ENCODE measurements at places on chromosomes 6 and 20. TPM values are rescaled to one million over a fixed set of nuclear protein-coding genes. Genes with fewer than 3 reads are reported as not detected.

- no peaks in the 10 kb centered on the region for H3K4me1 ChIP-seq
- no peaks in the 10 kb centered on the region for H3K27me3 ChIP-seq
- DNase-seq: no peak
- H3K36me3 ChIP-seq: no peaks in the 10 kb centered on the region
- H3K4me3 ChIP-seq: no peak overlapping the region
These were observed 237.7 kb upstream of the RAB32 start for GRCh38 chr6:146305951-146306350.

GRCh38 chr6:96537726-96538125 is 16.1 kb downstream of the UFL1 start:
- H3K27me3 ChIP-seq: no peaks in the 10 kb centered on the region
- no peak overlapping the region for H3K27ac ChIP-seq
- no peak for DNase-seq
- H3K4me3 ChIP-seq: no peak overlapping the region
- H3K4me1 ChIP-seq: no peaks in the 10 kb centered on the region
- H3K36me3 ChIP-seq: peaks cover 59% of the 10 kb centered on the region

DNA sequence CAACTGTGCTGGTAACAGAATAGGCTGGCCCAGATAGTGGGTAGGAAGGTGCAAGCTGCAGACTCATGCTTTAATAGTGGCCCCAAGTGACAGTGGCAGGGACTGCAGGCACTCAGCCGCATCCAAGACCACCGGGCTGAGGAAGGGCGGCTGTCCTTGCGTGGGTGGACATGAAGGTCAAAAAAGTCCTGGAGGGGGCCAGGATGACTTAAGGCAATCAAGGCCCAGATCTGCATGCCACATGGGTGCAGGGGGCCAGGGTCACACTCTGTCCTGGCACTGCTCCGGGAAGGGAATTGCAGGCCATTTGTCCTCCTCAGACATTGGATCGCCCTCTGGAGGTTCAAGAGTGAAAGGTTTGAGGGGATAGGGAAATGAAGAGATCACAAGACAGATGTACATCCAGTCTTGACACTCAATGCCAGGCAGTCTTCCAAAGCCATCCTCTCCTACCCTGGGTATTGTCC is 10.4 kb upstream of the VNN2 start:
- no peaks in the 10 kb centered on the region for H3K27me3 ChIP-seq
- H3K4me1 ChIP-seq: peaks cover 15% of the 10 kb centered on the region
- peak; percentile 27 for DNase-seq
- H3K4me3 ChIP-seq: no peak overlapping the region
- no peak overlapping the region for H3K27ac ChIP-seq

DNA sequence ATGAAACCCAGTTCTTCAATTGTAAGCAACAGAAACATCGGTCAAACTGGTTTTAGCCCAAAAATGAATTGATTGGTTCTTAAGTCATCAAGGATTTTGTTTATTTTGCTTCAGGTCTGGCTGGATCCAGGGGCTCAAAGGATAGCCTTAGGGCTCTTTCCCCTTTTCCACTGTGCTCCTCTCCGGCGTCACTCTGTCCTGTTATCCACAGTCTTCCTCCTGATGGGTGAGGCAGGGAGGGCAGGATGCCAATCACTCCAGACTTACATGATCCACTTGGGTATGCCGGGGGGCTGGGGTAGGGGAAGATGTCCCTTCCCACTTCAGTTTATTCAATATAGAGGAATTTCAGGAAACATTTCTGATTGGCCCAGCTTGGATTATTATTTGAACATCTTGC is 40.0 kb downstream of the PLAGL2 start:
- peaks cover 7% of the 10 kb centered on the region for H3K36me3 ChIP-seq
- H3K4me3 ChIP-seq: no peak overlapping the region
- H3K4me1 ChIP-seq: 0 out of 2 replicates have a peak, but pooled peaks cover 5% of the 10 kb centered on the region
- H3K27ac ChIP-seq: no peak overlapping the region

GRCh38 chr6:760982-761955 is 68.3 kb upstream of the EXOC2 start:
- H3K36me3 ChIP-seq: no peaks in the 10 kb centered on the region
- H3K27me3 ChIP-seq: no peaks in the 10 kb centered on the region
- DNase-seq: peak; percentile 4
- no peak overlapping the region for H3K27ac ChIP-seq

- peaks cover 7% of the 10 kb centered on the region for H3K4me1 ChIP-seq
- no peaks in the 10 kb centered on the region for H3K36me3 ChIP-seq
- no peaks in the 10 kb centered on the region for H3K27me3 ChIP-seq
These were observed 200.2 kb upstream of the SUPT3H start for GRCh38 chr6:45577836-45578504.

- no peak overlapping the region for H3K4me3 ChIP-seq
- H3K4me1 ChIP-seq: peaks cover 51% of the 10 kb centered on the region
- no peaks in the 10 kb centered on the region for H3K27me3 ChIP-seq
- no peak overlapping the region for H3K27ac ChIP-seq
These were observed 115.9 kb upstream of the BCLAF1 start for GRCh38 chr6:136405420-136406029.

DNA sequence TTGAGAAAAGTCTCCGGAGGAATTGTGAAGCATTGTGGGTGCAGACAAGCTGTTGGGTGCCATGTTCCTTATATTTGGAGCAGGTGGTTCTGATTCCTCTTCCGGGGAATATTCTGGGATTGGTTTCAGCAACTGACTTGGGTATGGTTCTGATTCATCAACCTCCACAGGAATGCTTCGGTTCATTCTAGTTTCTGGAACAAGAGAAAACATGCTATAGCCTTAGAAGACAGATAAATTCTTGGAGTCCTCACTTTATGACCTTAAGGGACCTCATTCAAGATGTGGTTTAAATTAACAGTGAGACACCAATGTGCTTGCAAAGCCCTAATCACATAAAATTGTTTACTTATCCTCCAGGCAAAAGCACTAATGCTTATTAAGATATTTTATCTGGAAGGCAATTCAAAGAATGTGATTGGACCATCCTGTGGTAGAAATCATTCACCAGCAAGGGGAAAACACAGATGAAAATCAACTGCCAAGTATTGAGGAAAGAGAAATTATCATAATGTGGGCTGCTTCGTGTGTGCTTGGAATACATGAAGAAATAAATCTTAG is 13.7 kb downstream of the TRAF3IP2 start:
- DNase-seq: peak; percentile 83
- no peaks in the 10 kb centered on the region for H3K27me3 ChIP-seq
- H3K4me1 ChIP-seq: peaks cover 59% of the 10 kb centered on the region
- H3K27ac ChIP-seq: peak overlapping the region; percentile 99

DNA sequence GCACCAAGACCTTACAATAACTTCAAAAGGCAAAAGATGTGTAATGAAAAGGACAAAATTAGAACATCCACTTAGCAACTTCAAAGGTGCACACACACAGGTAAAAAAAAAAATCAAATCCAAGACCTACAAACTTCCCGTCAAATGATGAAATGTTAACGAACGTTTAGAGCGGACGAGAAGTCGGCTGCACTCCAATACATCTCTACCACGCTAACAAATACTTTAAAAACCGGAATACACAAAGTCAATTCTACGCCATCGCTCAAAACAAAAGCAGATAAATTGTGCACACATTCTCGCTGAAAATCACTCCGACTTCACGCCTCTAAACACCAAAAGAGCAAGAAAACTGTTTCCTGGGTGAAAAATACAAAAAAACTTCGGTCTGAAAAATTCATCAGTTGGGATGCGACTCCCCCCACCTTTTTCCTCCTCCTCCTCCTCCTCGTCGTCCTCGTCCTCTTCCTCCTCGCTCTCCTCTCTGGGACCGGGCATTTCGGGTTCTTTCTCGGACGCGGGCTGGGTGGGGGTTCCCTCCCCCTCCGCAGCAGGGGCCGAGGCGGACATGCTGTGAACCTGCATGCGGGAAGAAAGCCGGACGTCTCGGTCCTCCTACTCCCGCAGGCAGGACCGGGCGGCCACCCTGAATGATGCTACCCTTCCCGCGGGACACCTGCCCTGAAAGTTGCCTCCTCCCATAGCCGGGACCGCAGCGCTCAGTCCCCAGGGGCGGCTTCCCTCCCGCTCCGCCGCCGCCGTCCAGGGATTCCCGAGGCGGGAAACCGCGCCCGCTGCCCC is 712 bp downstream of the DEK start:
- H3K4me3 ChIP-seq: peak overlapping the region; percentile 78
- H3K27ac ChIP-seq: peak overlapping the region; percentile 88
- no peaks in the 10 kb centered on the region for H3K36me3 ChIP-seq
- H3K27me3 ChIP-seq: no peaks in the 10 kb centered on the region

DNA sequence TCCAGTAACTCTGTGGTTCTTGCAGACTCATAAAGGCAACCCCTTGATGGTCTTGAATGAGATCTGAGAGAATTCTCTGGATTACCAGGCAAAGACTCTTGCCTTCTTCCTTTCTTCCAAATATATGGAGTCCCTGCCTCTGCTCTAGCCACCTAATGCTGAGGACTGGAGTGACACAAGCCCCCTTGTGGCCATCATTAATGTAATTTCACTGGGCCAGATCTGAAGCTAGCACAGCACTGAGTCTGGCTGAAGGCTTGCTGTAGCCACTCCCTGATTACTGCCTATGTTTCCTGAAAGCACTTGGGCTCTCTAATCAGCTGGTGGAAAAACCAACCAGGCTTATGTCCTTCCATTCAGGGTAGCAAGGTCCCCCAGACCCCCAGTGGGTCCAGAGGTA is 559.3 kb upstream of the IRAK1BP1 start:
- H3K4me3 ChIP-seq: no peak overlapping the region
- H3K36me3 ChIP-seq: no peaks in the 10 kb centered on the region
- H3K27me3 ChIP-seq: no peaks in the 10 kb centered on the region
- no peak for DNase-seq
- no peak overlapping the region for H3K27ac ChIP-seq

DNA sequence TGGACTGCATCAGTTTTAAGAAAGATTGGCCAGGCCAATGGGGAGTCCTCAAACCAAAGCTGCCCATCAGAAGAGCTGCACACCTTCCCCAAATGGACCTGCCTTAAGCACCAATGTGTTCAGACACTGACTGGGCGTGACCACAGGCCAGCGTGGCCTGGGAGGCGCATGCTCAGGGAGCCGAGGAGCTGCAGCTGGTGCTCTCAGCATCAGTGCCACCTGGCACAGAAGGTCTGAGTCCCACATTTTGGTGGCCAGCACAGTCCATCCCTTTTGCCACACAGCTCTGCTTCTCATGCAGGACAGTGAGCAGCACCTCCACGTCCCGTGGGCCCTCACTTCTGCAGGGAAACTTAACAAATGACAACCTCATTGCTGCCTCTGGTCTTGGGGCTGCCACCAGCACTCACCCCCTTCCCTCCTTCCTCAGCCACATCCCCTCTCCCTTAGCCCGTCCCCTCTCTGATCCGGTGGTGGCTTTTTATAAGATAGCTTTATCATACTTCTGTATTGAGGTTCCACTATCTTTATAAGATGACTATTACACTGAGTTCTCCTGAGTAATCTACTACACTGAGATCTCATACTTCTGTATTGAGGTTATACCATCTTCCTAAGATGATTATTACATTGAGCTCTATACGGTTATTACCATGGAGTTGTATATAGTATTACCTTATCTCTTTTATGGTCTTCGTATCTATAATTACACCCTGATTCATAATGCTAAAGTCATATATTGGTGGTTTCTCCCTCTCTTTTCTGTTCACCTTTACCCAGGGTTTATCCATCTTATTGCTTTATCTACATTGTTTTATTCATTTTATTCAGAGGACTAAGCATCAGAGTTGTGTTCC is 109.1 kb downstream of the TOX2 start:
- no peaks in the 10 kb centered on the region for H3K27me3 ChIP-seq
- no peak overlapping the region for H3K4me3 ChIP-seq
- no peaks in the 10 kb centered on the region for H3K36me3 ChIP-seq
- no peak overlapping the region for H3K27ac ChIP-seq

DNA sequence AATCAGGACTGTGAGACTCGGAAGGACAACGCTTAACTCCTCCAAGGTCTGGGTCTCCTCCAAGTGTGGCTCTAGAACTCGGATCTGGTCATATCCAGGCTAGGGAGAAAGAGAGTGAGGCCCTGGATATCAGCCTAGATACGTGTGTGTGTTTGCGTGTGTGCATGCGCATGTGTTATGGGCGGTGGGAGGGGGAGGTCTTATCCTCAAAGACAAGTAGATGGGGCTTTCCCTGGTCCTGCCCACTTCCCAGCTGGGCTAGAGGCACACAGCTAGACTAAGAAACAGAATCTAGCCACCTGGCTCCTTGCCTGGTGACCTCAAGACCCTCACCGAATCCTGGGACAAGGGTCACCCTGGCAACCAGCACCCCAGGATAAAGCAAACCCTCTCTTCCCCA is 13.2 kb downstream of the CPNE5 start:
- H3K27me3 ChIP-seq: no peaks in the 10 kb centered on the region
- DNase-seq: no peak
- H3K4me1 ChIP-seq: 0 out of 2 replicates have a peak, but pooled peaks cover 3% of the 10 kb centered on the region
- no peak overlapping the region for H3K27ac ChIP-seq
- no peaks in the 10 kb centered on the region for H3K36me3 ChIP-seq

- no peaks in the 10 kb centered on the region for H3K36me3 ChIP-seq
- H3K27me3 ChIP-seq: no peaks in the 10 kb centered on the region
- no peak overlapping the region for H3K27ac ChIP-seq
- no peak overlapping the region for H3K4me3 ChIP-seq
- DNase-seq: no peak
- H3K4me1 ChIP-seq: no peaks in the 10 kb centered on the region
These were observed 15.4 kb upstream of the ERVFRD-1 start for GRCh38 chr6:11126876-11127275.

- no peaks in the 10 kb centered on the region for H3K27me3 ChIP-seq
- no peak overlapping the region for H3K27ac ChIP-seq
- DNase-seq: peak; percentile 9
- H3K36me3 ChIP-seq: no peaks in the 10 kb centered on the region
- H3K4me1 ChIP-seq: 0 out of 2 replicates have a peak, but pooled peaks cover 6% of the 10 kb centered on the region
These were observed 175.8 kb upstream of the GGTLC1 start for GRCh38 chr20:24164360-24164759.

DNA sequence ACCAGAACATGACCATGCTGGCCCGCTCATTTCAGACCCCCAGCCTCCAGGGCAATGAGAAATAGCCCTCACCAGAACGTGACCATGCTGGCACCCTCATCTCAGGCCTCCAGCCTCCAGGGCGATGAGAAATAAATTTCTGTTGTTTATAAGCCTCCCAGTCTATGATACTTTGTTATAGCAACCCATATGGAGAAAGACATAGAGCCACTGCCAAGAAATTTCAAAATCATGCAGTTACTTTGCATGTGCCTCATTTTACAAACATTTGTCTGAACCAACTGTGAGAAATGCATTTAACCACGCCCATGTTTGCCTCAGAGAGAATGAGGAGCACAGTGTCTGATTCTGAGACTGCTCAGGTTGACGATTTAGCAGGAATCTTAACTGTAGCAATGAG is 15.5 kb downstream of the CYP39A1 start:
- no peaks in the 10 kb centered on the region for H3K36me3 ChIP-seq
- H3K27ac ChIP-seq: peak overlapping the region; percentile 79
- no peaks in the 10 kb centered on the region for H3K27me3 ChIP-seq
- H3K4me1 ChIP-seq: peaks cover 12% of the 10 kb centered on the region

DNA sequence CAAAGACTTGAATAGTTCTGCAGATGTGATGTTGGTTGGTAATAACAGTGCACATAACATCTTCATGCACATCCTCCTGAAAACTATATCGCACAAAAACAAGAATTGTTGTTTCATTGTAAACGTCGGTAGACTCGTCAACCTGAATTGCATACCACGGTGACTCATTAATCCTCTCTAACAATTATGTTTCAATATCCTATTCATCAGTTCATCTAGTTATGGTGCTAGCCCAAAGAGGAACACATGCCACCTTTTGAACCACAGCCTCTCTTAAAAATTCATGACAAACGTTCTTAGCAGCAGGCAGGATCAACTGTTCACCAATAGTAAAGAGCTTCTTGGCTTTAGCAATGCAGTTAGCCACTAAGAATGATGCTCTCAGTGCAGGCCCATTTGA is 25.0 kb downstream of the CRYBG1 start:
- H3K4me1 ChIP-seq: no peaks in the 10 kb centered on the region
- no peaks in the 10 kb centered on the region for H3K36me3 ChIP-seq
- no peaks in the 10 kb centered on the region for H3K27me3 ChIP-seq
- DNase-seq: no peak
- H3K4me3 ChIP-seq: no peak overlapping the region

Gene ANKRD66
- not detected for total RNA-seq

Gene C20orf141
- not detected for total RNA-seq

Gene CPNE5
- total RNA-seq: 0.63 TPM

Gene HUS1B
- not detected for total RNA-seq

Gene FHL5
- total RNA-seq: not detected
